Stimulated activated CD8-positive, alpha-beta memory T cell treated with anti-CD3 and anti-CD28 coated beads, Interleukin-15, amount 100 ng/mL, for 48 hours (primary cell): ENCODE measurements at places on chromosomes 7 and 10.

- no peak for DNase-seq
Observed at GRCh38 chr10:130931256-130931655, 380.3 kb downstream of the TCERG1L start.

DNA sequence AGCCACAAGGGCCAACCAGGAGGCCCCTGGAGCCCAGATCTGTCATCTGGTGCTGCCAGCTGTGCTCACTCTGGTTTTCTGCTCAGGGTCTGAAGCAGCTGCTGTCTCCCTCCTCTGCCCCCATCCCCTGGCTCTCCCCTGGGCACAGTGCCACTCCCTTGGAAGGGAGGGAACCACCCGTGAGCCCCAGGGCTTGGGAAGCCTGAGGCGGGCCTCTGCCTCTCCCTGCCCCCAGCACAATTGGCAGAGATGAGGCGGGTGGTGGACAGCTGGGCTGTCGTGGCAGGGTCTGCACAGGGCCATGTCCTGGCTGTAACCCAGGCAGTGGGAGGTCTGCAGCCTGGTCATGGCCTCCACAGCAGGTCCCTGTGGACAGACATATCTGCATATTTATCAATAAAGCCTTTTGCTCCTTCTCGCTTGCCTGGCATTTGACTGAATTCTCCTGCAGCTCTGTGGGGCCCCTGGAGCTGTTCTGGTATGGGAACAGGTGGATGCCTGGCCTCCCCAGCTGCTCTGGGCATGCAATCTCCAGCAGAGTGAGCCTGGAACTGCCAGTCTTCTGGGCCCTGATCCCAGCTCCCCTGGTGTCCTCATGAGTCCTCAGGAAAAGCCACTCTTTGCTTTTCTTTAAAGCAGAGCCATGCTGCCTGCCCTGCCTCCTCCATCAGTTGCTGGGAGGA, 1.6 kb upstream of the ANKRD2 start:
- no peak for DNase-seq

DNA sequence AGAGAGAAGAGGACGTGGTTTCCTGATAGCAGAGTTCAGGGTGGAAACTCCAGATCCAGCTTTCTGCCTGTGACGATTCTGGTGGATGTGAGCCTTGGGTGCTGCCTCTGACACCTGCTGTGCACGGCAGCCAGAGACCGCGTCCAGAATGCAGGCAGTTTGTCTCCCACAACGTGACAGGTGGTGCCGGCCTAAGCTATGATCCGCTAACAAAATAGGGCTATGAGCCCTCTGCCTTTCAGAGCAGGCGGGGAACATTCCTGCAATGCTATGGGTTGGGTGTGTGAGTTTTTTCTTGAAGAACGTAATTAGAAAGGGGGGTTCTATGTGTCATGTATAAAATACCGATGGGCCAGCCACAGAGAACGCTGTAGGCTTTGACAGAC, 297.3 kb upstream of the PRKCQ start:
- no peak for DNase-seq

GRCh38 chr7:117972606-117973005, 99.4 kb upstream of the CTTNBP2 start:
- DNase-seq, result no peak

DNA sequence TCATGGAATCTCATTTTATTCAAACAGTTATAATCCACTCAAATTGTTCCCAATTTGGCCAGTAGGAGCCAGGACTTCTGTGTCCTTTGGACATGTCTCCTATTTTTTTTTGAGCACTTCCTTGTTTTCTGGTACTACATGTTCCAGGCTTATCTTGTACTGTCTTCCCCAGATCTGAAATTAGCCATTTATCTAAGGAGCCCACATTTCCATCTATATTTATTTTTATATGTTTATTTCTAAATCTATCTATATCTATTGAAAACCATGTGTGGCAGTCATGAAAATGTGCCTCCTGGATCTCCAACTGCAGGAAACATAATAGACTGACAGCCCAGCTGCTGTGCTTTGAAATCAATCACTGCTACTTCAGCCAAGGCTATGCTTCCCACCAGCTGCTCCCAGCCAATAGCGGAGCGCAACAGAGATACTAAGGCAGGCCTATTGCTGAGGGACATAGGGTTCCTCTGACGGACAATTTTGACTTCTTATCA, 147.1 kb downstream of the LRRC4 start:
- no peak for DNase-seq

DNA sequence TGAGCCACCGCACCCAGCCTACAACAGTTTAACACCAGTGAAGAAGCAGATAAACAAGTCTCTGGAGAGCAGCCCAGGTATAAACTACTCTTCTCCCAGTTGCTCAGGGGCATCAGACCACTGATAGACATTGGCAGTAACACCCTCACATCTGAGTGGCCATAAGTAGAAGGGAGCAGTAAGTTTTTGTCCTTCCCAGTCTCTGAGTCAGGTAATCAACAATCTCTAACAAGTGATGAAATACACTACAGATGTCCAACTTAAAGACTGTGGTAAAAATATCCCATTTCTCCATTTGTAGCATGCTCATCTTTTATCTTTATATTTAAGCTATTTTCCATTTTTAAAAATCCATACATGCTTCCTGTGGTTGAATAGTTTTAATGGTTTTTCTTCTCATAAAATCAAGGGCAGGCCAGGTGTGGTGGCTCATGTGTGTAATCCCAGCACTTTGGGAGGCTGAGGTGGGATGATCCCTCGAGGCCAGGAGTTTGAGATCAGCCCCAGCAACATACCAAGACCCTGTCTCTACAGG, 78.6 kb downstream of the GSAP start:
- no peak for DNase-seq

GRCh38 chr7:66747881-66748511, 7.5 kb downstream of the RABGEF1 start:
- no peak for DNase-seq

GRCh38 chr7:137980308-137980707, 21.6 kb downstream of the CREB3L2 start:
- DNase-seq, result no peak

- no peak for DNase-seq
Observed at GRCh38 chr10:50536617-50537240, 87.0 kb downstream of the SGMS1 start.

DNA sequence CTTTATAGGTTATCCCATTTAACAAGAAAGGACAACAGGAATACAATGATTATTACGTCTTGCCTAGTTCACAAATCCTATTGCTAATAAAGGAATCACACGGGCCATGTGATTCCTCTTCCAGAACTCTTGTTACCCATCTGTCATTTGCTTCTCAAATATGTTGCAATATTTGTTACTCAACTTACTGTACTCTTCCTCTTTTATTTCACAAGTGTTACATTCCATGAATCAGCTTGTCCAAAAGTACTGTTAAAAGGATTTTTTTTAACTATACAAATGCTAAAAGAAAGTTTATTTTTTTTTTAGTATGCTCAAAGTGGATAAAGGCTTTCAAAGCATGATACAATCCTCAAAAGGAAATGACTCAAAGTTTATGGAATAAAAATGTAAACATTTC, 3.9 kb upstream of the CD36 start:
- no peak for DNase-seq

- no peak for DNase-seq
Observed at GRCh38 chr7:452226-452751, 67.4 kb downstream of the PDGFA start.

DNA sequence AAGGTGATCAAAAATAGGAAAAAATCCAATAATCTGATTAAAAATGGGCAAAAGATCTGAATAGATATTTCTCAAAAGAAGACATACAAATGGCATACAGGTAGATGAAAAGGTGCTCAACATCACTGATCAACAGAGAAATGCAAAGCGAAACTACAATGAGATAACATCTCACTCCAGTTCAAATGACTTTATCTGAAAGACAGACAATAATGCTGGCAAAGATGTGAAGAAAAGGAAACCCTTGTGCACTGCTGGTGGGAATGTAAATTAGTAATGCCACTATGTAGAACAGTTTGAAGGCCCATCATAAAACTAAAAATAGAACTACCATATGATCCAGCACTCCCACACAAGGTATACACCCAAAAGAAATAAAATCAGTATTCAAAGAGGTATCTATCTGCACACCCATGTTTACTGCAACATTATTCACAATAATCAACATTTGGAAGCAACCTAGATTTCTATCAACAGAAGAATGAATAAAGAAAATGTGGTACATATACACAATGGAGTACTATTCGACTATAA, 85.0 kb downstream of the LRRN3 start:
- no peak for DNase-seq

DNA sequence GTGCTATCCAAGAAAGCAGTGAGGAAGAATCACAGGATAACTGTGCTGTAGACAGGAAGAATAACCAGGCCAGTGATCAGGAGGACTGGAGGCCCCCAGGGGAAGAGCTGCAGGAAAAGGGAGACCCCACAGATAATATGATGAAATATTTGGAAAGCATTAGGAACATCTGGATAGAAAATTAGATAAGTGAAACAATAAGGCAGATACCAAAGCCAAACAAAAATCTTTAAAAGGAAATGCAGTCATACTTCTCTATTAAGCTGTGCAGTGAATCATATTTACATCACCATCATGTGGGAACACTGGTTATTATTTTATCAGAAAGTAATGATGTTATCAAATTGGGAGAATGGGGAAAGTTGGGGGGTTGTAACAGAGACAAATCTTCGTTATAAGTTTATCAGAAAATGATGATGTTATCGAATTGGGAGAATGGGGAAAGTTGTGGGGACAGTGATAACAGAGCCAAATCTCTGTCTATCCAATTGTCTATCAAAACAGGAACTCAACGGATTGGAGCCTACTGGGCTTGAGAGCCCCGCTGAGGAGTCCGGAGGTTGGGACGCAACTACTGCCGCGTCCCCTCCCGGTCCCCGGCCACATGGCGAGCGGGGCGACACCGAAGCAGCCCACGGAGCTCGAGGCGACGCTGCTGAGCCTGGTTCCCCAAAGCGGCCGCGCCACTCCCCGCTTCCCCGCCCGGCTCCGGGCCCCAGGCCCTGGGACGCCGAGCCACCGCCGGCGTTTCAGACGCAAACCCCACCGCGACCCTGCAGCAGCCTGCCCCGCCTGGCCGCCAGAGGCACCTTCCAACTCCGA, 14.0 kb upstream of the RALA start:
- DNase-seq, result no peak

DNA sequence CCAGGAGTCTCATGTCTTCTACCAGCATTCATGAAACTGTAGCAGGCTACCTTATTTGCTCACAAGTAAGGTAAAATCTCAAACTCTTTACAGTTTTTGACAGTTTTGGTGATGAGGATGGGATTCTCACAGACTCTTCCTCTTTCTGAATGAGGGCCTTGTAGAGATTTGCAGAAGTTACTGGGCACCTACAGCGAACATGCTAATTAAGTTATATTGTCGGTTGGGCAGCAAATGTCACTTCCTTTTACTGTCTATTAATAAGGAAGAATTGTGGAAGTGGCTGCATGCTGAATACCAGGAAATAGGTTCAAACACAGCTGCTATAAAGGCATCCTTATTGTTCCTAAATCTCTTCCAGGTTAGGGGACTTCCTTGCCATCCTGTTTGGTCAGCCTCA, 189.6 kb downstream of the DNAJC1 start:
- DNase-seq, result no peak

GRCh38 chr7:148480479-148481146, 110.0 kb upstream of the C7orf33 start:
- no peak for DNase-seq

GRCh38 chr10:27399871-27400270, 104.2 kb upstream of the RAB18 start:
- no peak for DNase-seq

GRCh38 chr7:1033546-1034145, 10.7 kb upstream of the GPR146 start:
- no peak for DNase-seq

- no peak for DNase-seq
Observed at GRCh38 chr7:105877736-105878135, 1.3 kb upstream of the ATXN7L1 start.

DNA sequence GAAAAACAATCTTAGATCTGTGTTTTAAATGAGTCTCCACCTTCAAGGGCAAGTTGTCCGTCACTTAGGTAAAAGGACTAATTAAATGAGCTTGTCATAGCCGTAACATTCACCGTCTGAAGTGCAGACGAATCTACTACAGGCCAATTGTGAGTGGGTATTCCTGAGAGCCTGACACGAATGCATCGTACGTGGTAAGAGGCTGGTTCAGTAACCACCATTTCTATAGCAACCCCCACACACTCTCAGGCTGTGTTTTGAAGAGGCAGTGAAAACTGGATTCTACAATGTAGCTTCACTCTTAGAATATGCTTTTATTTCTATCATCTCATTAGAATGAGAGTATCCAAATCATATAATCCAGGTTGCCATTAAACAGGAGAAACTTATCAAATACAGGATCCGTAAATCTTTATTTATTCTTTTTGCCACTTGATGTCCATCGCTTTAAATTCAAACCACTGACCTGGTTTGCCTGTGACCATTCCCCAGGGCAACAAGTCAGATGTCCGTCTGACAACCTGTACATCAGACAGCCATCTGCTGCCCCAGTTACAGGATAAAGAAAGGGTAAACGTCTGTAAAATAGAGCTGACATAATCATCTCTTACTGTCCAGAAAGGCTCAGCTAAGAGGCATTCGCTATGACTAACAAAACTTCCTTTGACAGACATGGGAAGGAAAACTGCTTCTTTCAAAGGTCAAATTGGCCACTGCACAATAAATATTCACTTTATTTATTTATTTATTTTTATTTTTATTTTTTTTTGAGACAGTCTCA, 70.3 kb upstream of the NMT2 start:
- no peak for DNase-seq

DNA sequence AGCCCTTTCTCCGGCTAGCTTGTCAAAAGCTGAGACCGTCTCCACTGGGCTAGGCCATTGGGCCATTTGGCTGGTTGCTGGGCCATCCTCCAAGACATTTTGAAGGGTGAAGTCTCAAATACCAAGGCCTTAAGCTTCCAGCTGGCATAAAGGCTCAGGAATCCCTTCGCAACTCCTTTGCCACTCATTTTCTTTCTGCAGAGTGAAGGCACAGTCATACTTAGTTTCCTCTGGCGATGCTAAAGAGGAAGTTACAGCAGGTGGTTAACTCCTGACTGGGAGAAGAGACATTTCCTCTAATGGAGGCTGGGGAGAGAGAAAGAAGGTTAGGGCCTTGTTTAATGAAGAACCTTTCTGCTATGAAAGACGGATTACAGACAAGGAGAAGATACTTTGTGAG, 4.8 kb upstream of the REPIN1 start:
- DNase-seq, result no peak

- no peak for DNase-seq
Observed at GRCh38 chr10:109875151-109875568, 48.2 kb downstream of the XPNPEP1 start.
